ENCODE measurements at places on chromosomes 3 and 15.

DNA sequence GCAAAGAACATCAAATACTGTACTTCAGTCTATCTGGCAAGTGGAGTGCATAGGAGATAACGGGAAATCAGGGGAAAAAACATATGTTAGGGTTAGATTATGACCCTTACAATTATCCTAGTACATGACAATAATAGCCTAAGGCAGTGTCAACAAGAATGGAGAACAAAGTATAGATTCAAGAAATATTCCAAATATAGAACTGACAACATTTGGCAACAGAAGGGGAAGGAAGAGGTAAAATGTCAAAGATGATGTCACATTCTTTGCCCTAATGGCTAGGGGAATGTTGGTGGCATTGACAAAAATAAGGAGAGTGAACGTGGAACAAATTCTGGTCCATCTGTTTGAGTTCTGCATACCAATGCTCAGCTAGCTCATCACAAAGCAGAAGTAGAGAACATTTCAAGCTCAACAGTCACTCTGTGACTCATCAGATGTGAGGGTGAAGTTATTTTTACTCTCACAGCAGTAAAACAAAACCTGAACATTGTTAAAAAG, 15.5 kb upstream of the ATP8B4 start:
- no peak for DNase-seq

- no peak for DNase-seq
These were observed 56.4 kb downstream of the NCEH1 start for GRCh38 chr3:172654470-172654869.

DNA sequence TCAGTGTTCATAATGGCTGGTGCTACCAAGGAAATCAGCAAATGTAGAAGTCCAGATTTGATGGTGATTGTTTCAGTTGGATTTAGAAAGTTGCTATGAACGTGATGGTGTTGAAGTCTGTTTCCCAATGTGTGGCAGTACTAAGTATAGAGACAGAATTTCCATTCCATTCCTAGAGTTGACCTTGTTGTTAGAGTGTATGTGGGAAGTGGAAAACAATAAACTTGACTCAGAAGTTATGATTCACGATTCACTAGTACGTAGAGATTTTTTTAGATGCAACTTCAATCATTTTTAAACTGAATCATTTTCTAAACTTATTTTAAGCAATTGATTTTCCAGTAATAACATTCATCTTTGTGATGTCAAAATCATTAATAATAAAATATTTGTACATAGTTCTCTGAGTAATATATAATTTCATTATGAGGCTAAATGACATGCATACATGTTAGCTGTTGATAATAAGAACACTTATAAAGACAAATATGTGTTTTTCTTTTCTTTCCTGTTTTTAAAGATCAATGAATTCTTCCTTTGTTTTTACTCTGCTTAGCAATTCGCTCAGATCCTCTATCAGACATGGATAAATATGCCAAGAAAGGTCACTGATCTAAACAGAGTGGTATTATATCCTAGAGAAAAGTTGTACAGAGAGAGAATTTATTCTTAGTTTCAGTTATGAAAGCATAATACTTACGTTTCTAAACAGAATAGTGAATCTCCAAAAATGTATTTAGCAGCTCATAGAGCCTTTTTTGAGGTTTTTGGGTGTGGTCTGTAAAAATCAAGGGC, 108.8 kb upstream of the GPR149 start:
- no peak for DNase-seq

DNA sequence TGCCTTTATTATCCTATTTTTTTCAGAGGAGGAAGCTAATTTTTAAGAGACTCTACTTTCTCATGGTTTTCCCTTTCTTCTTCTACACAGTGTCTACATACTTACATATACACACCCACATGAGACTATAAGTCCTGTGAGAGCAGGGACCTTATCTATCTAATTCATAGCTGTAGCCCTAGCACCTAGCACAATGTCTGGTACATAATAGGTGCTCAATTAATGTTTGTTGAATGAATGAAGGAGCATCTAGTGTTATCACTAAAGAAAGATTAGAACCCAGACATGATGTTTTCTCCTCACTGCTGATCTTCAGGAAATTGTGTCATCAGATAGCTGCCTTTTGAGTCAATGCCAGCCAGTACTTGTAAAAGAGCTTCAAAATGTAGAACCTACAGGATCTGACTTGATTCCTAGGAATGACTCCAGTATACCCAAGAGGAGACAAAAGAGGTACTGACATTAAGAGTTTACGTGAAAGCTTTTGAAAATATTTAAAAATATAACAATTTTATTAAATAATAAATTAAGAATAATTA, 2.5 kb downstream of the SCG5 start:
- no peak for DNase-seq

GRCh38 chr3:10471054-10471688, 34.2 kb downstream of the ATP2B2 start:
- no peak for DNase-seq

Data from frontal cortex (tissue), 4 donors.